ENCODE measurements at places on chromosomes 5 and 9.
A peak's percentile ranks its signal among the peaks of the same experiment; 100 is the strongest.

GRCh38 chr9:121950441-121950840 lies 142.7 kb downstream of the TTLL11 start:
- no peak for DNase-seq

DNA sequence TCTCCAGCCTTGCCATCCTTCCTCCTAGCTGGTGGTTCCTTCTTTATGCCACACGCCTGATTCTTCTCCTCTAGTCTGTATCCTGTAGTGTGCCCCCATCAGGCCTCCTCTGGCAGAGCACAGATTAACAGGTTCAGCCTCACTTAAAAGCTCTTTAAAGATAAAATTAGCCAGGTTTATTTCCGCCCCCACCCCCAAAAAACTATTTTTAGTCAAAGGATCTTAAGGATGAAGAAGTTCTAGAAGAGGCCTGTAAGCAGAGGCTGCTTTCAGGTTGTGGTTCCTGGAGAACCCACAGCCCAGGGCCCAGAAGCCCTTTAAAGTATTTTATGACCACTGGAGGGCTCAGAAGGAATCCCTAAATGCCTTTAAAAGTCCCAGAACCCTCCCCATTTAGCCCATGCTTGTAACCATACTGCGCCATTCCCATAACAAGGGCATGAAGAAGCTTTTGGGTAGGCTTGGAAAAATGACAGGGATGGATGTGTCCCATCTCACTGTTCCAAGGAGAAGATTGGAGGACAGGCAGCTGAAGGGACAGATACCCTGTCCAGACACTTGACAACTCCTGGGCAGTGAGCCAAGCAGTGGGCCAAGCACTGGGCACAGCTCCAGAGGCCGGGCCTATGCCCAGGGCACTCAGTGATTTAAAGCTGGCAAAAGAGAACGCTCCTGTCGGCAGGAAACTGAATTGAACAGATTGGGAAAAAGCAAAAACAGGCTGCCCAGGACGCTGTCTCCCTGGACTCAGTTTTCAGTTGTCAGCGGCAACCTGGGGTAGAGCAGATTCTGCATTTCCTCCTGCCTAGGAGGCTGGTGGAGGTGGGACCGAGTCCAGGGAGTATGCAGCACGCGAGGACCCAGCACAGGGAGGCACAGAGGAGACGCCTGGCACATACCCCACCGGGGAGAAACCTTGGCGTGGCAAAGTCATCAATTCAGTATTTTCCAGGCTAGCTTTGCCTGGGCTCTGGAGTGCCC lies 106.3 kb upstream of the SSBP2 start:
- DNase-seq: peak; percentile 15

DNA sequence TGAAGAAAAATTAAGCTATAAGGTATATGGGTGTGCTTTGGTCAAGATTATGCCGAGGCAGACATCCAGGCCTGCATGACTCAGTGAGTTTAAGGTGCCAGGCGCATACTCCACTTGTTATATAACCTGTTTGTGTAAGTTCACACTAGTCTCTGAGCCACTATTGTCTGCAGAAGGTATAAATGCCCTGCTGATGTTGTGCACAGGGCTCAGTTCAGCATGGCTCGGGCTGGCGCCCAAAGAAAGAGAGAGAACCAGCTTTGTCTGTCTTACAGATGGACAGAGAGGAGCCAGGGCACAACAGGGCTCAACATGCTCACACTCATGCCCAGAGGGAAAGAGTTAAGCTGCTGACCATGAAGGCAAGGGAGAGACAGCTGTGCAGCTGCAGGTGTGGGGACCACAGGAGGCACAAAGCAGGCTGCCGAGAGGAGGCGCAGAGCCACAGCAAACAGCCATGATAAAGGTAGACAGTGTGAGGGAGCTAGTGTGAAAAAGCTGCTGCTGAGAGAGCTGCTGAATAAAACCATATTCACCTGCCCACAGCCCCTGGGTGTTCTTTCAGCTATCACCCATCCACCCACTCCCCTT lies 1587.6 kb upstream of the C9orf72 start:
- no peak for DNase-seq

- no peak for DNase-seq
Observed at GRCh38 chr5:158821331-158821730, 278.4 kb downstream of the EBF1 start.
